NCI-H2081 treated with DMSO at 0.1 percent for 48 hours (cell line): ENCODE measurements at places on chromosomes 1 and 21.

- DNase-seq = no peak
Observed at GRCh38 chr1:49971088-49971487, 52.7 kb downstream of the AGBL4 start.

GRCh38 chr1:67371681-67372080, 58.5 kb downstream of the SERBP1 start:
- no peak for DNase-seq

GRCh38 chr1:22540337-22540736, 23.0 kb upstream of the EPHA8 start:
- DNase-seq = no peak

- DNase-seq = no peak
Observed at GRCh38 chr1:43750083-43750482, 42.7 kb downstream of the ST3GAL3 start.

DNA sequence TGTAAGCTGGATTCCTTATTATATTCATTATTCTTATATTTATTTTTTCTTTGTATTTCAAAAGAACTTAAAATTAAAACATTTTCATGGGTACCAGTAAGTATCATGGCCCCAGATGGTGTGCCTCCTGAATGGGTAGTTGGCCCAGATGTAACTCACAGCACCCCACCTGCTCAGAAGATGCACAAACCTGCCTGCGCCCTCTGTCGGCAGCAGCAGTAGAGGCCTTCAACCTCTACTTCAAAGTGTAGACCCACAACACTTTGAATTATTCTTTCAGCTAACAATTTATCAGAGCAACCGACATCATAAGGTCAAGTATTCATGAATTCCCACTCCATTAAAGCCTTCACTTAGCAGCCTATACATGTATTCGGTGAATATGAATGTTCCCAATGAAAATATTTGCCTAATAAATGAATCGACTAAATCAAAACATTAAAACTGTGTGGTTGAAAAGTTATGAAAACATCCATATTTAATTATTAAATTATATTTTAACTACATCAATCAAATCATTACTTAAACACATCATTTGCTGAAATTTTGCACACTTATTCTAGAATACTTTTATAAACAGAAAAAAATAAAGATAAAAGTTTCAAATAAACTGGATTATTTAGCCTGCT, 25.4 kb downstream of the PIGM start:
- DNase-seq = peak; percentile 20

GRCh38 chr1:245277276-245277675, 122.5 kb downstream of the KIF26B start:
- no peak for DNase-seq

DNA sequence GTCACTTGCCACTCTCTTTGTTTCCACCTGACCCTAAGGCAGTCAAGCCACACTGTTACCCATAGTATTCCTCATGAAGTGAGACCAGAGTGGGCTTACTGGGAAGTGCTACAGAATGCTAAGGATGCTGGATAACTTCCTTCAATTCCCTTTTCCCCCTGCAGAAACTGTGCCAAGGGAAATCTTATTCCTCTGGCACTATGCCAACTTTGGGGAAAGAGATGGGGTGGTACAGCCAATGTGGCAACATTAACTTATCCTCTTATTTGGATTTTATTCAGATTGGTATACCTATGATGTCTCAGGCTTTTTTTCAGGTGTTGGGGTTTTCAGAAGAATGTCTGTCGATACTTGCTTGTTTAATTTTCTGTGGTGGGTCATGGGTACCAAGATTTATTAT, 599.4 kb upstream of the PBX1 start:
- DNase-seq = no peak

DNA sequence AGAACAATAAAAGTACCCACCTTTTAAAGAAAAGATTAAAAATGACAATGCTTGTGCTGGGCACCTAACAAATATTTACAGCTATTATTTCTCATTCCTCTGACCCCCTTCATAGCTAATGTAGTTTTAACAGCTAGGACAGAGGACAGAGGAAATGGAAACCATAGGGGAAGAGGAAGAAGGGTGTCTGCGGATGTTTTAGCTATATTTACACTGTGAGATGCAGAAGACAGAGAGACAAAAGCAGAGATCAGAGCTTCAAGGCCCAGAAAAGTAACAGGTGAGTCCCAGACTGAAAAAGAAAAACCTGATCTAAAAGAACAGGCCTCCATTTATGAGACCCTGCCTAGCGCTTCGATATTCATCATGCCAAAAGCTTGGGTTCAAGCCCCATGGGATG, 72.0 kb downstream of the ZNF281 start:
- no peak for DNase-seq

DNA sequence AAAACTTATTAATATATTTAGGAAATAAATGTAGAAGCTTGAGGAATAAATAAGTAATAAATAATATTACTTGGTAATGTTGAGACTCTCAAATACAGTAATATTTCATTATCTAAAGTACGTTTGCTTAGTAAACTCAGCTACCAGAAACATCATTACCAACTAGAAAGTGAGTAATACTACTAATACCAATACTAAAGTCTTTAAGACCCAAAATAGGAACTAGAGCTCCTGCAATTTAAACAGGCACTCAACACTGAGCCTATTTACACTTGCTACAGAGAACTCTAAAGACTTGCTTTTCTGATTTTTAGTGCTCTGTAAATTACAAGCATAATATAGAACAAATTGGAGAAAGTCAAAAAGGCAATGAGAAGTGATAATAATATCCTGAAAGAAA, 13.5 kb upstream of the C1orf105 start:
- no peak for DNase-seq

DNA sequence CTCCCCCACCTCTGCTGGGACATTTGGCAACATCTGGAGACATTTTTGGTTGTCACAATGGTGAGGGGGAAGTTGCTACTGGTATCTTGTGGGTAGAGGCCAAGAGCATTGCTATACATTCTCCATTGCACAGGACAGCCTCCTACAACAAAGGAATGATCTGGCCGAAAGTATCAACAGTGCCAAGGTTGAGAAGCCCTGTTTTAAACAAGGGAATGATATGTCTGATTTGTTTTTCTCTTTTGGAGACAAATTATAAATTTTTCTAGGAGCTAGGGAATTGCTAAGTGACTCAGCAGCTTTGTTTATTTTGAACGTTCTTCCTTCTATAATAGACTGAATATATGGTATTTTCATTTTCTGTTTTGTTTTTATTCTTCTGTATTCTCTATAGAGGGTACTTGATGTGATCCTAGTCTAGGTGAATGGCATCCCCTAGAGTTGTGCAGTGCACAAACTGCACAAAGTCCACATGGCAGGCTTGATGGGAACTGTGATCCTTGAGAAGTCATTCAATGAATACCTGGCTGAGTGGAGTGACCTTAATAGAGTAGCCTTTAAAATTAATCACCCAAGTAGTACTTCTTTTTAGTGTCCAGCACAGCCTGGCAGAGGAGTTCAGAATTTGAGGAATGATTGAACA, 288.6 kb upstream of the USP24 start:
- no peak for DNase-seq

- no peak for DNase-seq
Observed at GRCh38 chr1:160116283-160117147, 956 bp downstream of the ATP1A2 start.

DNA sequence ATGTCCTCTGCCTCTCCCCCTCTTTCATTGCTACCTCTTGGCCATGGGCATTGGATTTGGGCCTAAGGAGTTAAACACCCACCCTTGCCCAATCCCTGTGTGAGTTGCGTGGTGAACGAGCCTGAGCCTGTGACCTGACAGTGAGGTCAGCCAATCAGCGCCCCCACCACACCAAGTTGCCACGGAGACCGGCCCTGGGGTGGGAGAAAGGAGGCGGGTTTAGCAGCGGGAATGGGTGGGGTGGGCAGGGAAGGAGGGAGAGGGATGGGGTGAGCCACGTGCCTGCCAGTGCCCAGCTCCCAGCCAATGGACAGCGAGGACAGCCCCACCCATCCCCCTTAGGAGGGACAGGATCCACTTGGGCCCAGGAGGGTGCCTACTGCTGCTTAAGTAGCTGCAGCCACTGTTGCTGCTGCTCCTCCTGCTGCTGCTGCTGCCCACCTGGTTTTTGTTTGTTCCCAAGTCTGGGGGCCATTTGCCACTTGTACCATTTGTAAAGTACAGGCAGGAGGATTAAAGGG, 9.5 kb downstream of the ZBTB7B start:
- DNase-seq = no peak

GRCh38 chr1:24018611-24019580, 38.8 kb upstream of the SRSF10 start:
- no peak for DNase-seq

DNA sequence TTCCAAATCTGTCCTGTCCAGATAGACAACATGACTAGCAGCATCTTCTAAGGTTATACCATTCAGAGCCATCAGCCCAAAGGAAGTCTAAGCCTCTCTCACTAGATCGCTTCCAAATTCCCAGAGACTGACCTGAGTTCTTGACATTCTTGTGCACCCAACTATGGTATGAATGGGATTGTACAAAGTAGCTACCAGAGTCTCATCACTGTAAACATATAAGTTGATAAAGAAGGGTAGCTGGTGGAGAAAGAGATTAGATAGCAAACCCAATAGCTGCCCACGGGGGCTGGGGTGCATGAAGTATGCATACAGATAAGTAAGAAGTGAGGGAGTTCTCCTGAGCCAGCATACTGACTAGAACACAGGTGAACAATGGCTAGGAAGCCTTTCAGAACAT, 180.0 kb downstream of the PLPP3 start:
- no peak for DNase-seq

DNA sequence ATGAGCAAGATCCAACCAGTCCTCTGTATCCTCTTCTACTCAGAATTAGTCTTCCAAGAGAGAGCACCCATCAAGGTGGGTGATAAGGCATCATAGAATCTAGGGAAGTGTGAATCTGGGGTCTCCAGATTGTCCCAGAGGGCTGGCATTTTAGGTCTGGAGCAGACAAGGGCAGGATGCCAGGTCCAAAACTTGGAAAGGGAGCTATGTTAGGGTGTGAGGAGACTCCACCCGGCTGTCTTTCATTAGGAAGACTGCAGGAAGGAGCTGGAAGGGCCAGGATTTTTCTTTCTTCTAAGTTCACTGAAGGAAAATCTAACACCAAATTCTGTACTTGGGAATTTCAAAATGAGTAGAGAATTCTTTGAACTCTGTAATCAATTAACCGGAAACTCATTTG, 86.1 kb upstream of the BMP8A start:
- DNase-seq = no peak

- no peak for DNase-seq
Observed at GRCh38 chr1:56304975-56305374, 274.4 kb downstream of the PLPP3 start.

DNA sequence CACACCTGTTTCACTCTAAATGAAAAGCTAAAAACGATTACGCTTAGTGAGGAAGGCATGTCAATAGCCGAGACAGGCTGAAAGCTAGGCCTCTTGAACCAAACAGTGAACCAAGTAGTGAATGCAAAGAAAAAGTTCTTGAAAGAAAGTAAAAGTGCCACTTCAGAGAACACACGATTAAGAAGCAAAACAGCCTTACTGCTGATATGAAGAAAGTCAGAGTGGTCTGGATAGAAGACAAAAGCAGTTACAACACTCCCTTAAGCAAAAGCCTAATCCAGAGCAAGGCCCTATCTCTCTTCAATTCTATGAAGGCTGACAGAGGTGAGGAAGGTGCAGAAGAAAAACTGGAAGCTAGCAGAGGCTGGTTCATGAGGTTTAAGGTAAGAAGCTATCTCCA, 130.7 kb downstream of the SIPA1L2 start:
- no peak for DNase-seq

GRCh38 chr1:201022820-201023516, 546 bp downstream of the KIF21B start:
- DNase-seq = no peak

GRCh38 chr1:53014791-53015507, 47.1 kb upstream of the PODN start:
- DNase-seq = peak; percentile 68

- no peak for DNase-seq
Observed at GRCh38 chr1:219123036-219123435, 50.6 kb upstream of the LYPLAL1 start.

DNA sequence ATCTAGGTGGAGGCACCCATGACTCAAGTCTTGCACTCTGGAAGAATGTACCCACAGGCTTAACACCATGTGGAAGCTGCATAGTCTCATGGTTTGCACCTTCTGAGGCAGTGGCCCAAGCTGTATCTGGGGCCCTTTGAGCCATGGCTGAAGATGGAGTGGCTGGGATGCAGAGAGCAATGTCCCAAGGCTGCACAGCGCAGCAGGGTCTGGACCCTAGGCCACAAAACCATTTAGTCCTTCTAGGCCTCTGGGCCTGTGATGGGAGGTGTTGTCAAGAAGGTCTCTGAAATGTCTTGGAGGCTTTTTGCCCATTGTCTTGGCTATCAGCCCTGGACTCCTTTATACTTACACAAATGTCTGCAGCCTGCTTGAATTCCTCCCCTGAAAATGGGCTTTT, 21.4 kb upstream of the FCRL3 start:
- no peak for DNase-seq

GRCh38 chr21:25944672-25945213, 210.0 kb downstream of the GABPA start:
- no peak for DNase-seq

GRCh38 chr1:151993734-151994496, at the start of gene S100A10:
S100A10 (minus strand) TSS chr1:151993859; CDS start chr1:151986230, 7,629 bp downstream.
- DNase-seq = no peak

DNA sequence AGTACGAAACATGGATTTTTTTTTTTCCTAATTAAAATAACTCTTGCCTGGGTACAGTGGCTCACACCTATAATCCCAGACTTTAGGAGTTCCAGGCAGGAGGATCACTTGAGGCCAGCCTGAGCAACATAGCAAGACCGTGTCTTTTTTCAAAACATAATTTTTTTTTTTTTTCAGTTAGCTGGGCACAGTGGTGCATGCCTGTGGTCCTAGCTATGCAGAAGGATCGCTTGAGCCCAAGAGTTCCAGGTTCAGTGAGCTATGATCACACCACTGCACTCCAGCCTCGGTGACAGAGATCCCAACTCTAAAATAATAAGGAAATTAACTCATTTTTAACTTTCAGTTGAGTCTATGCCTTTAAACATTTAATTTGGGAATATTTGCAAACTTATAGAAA, 170.1 kb downstream of the NEK7 start:
- no peak for DNase-seq

DNA sequence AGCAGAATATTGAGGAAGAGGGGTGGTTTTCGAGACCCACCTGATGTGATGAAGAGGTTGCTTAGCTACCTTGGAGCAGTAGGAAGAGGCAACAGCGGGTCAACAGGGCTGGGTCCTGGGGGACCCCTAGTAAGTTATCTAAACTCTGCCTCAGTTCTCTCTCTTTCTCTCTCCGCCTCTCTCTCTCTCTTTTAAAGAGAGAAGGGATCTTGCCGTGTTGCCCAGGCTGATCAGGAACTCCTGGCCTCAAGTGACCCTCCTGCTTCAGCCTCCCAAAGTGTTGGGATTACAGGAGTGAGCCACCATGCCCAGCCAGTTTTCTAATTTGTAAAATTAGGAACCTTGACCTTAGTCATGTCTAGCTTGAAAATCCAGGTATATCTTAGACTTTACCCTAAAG, 77.9 kb downstream of the C1orf21 start:
- DNase-seq = no peak

- no peak for DNase-seq
Observed at GRCh38 chr1:228307218-228308023, 99.2 kb downstream of the TRIM11 start.

- DNase-seq = no peak
Observed at GRCh38 chr1:204853436-204853835, 17.2 kb upstream of the NFASC start.
